ENCODE measurements at places on chromosomes 7 and 10.

- DNase-seq, result no peak
These were observed 53.8 kb downstream of the KCTD7 start for GRCh38 chr7:66682350-66683093.

DNA sequence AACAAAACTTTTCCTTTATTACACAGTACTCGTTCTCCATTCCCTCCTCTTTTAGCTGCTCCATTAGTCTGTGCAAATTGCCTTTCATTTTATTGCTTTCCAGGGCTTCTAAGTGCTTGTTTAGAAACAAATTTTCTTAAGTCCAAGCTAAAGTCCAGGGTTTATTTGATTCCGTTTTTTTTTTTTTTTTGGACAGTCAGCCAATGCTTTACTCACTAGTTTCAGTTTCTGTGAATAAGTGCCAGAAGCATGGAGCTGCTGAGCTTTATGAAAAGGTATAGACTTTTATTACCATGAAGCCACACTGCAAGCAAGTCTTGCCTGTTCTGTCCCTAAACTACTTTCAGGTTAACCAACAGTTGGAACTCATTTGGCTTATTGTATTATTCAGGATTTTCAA is 455.0 kb downstream of the GFRA1 start:
- no peak for DNase-seq

DNA sequence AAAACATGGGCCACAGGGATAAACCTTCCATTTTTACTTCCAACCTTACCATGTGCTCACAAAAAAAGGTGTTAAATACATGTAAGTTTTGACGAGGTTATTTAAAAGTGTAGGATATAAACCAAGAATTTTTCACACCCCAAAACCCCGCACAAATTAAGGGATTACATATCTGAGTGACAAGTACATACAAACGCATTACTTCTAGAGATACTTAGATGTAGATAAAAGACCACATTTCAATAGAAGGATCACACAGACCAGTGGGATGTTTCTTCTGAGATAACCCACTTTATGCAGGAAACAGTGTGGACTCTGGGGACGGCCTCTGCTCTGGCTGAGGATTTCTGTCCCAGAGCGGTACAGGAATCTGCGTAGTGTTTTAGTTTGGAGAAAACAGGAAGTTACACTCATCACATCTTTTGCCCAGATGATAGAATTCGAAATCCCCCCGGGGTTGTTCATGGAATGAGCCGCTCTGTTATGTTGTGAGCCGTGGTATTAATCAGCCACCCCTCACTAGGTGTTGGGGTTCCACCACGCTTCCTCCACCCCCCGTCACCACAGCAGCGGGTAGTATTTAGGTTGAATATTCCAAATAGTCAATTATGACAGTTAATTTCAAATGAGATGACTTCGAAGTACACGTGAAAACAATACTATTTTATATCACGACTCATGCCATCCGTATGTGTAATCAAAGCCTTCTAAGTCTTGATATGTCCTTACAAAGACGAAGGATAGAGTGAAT is 1.3 kb upstream of the CUL1 start:
- no peak for DNase-seq

- DNase-seq, result no peak
These were observed 554.9 kb downstream of the KCNMA1 start for GRCh38 chr10:77082601-77083252.

DNA sequence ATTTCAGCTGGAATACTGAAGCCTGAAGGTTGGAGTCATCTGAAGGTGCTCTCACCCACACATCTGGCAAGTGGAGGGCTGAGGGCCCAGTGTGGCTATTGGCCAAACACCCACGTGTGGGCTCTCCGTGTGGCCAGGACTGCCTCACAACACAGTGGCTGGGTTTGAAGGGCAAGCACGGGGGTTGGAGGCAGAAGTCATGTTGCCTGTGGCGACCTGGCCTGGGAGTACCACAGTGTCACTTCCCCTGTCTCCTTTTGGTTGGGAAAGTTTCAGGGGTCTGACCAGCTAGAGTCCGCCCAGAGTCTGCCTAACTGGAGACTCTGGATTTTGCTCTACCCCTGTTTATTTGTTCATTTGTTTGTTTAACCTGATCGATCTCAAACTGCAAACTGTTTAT is 169.5 kb downstream of the DNAJB6 start:
- no peak for DNase-seq

GRCh38 chr7:22438994-22439393 is 61.0 kb downstream of the STEAP1B start:
- no peak for DNase-seq

- DNase-seq, result no peak
These were observed 82.2 kb upstream of the CXCL12 start for GRCh38 chr10:44467090-44467489.

DNA sequence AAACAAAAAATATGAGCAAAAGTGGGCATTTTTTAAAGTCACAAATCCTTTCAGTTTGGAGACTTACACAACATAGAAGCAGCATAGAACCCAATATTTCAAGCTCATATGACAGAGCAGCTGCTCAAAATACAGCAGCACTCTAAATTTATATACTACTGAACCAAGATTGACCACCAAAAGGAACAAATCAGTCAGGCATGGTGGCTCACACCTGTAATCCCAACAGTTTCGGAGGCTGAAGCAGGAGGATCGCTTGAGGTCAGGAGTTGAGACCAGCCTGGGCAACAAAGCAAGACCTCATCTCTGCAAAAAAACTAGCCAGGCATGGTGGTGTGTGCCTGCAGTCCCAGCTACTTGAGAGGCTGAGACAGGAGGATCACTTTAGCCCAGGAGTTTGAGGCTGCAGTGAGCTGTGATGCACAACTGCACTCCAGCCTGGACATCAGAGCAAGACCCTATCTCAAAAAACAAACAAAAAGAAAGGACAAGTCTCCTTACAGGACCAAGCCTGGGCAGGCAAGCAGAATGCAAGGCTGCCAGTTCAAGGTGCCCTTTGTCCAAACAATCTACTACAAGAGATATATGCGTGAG is 40.0 kb downstream of the PARD3 start:
- DNase-seq, result no peak

DNA sequence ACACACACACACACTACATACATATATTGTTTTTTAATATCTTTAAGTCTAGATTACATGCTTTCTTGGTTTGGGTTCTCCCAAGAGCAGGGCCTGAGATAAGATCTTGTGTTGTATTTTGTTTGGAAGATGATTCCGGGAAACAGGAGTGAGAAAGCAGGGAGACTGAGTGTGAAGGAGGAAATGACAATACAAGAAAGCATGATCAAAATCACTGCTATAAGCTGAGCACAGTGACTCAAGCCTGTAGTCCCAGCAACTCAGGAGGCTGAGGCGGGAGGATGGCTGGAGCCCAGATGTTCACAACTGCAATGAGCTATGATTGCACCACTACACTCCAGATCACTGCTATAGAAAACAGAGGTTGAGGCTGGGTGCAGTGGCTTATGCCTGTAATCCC is 267.6 kb downstream of the SKIDA1 start:
- DNase-seq, result peak; percentile 13

- DNase-seq, result no peak
These were observed 231.0 kb downstream of the CSTF2T start for GRCh38 chr10:51468424-51468823.

DNA sequence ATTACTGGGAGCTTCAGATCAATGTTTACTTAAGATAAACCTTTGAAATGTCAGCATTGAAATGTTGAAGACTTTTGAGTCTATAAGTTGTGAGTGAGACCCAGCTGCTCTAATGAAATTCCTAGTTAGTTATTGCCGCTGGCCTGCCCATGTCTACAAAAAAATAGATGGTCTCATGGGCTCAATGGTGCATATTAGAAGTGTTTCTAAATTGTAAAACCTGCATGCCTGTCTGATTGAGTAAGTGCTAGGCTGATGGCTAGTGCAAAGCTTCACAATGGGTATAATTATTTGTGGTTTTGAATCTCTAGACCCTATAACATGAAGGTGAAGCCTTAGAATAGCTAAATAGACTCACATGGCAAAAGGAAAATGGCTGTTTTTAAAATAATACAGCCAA is 234.5 kb downstream of the SORCS3 start:
- no peak for DNase-seq

DNA sequence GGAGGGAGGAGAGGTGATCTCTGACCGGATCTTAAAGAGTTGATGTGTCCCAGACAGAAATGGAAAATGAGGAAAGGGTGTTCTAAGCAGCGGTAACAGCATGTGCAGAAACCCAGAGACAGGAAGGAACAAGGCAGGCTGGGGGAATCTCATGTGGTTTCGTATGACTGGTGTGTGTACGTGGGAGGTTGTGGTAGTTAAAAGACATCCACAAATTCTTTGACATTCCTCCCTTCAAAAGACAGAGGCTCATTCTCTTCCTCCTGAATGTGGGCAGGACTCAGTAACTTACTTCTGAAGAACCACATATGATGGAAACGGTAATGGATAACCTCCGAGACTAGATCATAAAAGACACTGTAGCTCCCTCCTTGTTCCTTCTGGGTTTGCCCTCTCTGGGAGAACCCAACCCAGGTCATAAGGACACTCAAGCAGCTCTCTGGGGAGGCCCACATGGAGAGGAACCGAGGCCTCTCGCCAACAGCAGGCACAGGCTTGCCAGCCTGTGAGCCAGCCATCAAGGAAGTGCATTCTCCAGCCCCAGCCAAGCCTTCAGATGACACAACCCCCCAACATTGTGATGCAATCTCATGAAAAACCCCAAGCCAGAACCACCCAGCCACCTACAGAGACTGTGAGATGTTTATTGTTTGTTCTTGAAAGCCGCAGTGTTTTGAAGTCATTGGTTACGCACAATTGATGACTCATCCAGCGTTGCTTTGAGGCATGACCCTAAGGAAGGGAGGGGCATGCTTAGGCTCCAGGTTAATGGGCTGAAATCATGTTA is 116.0 kb downstream of the SLIT1 start:
- DNase-seq, result no peak

DNA sequence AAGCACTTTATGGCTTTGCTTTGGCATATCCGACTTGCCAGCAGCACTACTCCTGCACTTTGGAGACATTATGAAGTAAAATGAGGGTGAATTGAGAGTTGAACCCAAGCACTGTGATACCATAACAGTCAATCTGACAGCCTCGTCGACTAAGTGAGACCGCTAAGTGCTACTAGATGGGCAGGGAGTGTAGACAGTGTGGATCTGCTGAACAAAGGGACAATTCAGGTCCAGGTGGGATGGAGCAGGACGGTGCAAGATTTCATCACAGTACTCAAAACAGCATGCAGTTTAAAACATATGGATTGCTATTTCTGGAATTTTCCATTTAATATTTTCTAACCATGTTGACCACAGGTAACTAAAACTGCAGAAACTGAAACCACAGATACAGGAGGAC is 20.8 kb upstream of the PRTFDC1 start:
- no peak for DNase-seq

DNA sequence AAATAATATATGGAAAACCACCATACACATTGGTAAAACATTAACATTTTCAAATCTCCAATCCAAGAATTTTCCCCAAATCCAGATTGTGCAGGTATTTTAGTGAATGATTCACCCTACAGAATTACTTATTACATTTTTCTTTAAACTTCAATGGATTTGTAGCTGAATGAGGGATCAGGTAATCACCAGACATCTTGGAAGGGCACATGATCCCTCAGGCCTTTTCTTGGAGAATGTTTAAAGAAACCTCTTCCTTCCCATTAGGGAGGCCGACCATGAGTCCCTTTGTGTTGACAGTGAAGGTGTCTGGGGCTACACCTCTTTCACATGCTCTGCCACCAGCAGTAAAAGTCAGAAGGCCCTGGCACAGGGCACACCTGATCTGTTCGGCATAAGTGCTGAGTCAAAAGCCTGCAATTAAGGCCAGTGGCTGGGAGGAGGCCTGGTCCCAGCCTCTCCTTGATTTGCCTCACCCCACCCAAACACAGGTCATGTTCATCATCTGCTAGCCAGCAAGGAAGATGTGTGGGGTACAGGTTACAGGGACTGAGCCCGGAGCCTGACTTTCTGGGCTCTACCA is 207.7 kb downstream of the SNX10 start:
- DNase-seq, result no peak

- DNase-seq, result no peak
These were observed 113.3 kb downstream of the CYTH3 start for GRCh38 chr7:6159097-6159483.

GRCh38 chr7:43655584-43655983 is 72.7 kb downstream of the STK17A start:
- no peak for DNase-seq

- DNase-seq, result no peak
These were observed 1.1 kb downstream of the MEPCE start for GRCh38 chr7:100430493-100431285.

DNA sequence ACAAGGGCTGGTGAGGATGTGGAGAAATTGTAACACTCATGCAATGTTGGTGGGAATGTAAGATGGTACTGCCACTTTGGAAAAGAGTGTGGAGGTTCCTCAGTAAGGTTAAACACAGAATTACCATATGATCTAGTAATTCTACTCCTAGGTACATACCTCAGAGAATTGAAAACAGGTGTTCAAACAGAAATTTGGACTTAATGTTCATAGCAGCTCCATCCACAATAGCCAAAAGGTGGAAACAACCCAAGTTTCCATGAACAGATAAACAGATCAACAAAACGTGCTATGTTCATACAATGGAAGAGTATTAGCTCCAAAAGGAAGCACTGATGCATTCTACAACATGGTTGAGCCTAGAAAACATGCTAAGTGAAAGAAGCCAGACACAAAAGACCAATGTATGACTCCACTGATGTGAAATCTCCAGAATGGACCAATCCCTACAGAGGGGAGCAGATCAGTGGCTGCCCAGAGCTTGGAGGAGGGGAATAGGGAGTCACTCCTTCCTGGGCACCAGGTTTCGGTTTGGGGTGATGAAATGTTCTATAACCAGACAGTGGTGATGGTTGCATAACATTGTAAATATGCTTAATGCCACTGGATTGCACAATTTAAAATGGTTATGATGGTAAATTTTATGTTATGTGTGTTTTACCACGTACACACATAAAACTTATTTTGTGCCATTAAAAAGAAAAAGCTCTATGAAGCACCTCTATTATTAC is 5.7 kb upstream of the WDR86 start:
- no peak for DNase-seq

GRCh38 chr7:36015733-36016132 is 137.3 kb upstream of the EEPD1 start:
- peak; percentile 37 for DNase-seq

- no peak for DNase-seq
These were observed 151.8 kb downstream of the SFMBT2 start for GRCh38 chr10:7258948-7259523.

GRCh38 chr7:66152371-66153191 is 37.9 kb downstream of the CRCP start:
- DNase-seq, result no peak

GRCh38 chr7:43137811-43138210 is 25.4 kb downstream of the HECW1 start:
- DNase-seq, result no peak

Measured in non-pigmented ciliary epithelial cell (primary cell).